ENCODE measurements at places on chromosomes 12 and 14.

- DNase-seq: no peak
Measured at GRCh38 chr12:89632778-89633177, 75.9 kb downstream of the ATP2B1 start.

- no peak for DNase-seq
Measured at GRCh38 chr14:106417224-106418049, 891.1 kb downstream of the TMEM121 start.

DNA sequence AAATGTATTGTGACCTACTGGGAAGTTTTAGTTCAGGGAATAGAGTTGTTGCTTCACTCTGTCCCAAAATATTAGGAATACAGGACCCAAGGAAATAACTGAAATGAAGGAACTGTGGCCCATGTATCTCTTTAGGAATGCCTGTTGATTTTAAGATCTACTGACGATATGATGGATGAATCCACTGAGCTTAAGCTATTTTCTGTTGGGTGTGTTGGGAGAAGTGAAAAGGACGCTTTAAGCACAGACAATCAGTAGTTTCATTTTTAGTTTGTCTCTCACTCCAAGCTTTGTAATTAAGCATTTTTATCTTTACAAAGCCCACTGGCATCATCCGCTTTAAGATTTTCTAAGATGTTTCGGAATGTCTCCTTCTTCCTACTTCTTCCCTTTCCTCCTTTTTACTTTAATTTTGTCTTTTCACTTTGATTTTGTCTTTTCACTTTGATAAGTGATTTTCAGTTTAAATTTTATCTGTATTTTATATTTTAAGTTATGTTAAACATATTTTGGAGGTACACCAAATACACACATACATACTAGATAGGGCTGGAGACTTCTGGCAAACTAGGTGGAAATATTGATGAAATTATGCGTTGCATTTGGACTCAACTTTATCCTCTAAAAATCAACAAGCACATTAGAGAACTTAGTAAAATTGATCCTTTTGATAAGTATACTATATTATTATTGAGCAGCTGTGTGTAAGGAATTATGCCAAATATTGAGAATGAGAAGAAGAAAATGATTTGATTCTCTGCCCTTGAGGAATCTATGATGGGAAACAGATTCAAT is 52.3 kb upstream of the USP44 start:
- no peak for DNase-seq

- peak; percentile 84 for DNase-seq
Measured at GRCh38 chr12:66860752-66861750, 182.2 kb upstream of the GRIP1 start.

DNA sequence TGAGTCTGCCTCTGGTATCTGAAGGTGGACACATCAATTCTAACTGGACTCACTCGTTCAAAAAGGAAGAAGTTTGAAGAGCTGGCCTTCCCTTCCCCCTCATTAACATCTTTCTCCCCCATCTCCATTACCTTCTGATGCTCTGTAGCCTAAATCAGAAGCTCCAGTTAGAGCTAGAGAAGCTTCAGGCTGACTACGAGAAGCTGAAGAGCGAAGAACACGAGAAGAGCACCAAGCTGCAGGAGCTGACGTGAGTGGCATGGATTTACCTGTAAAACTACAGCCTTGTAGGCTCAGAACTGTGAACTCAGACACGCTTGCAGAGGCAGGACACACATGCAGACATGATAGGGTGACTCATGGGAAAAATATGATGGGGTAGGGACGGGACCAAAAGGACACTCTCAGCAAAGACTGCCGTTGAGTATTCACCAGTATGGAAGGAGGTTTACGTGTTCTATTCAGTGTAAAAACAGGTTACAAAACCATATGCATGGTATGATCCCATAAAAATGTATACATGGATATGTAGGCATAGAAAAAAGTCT is 14.3 kb upstream of the PIP4K2C start:
- no peak for DNase-seq
